CD4-positive, alpha-beta T cell treated with Interleukin-1 beta for 1 hour (primary cell): ENCODE measurements at places on chromosomes 2 and 18.

GRCh38 chr18:48687346-48688042 lies 148.7 kb downstream of the CTIF start:
- DNase-seq, result no peak

DNA sequence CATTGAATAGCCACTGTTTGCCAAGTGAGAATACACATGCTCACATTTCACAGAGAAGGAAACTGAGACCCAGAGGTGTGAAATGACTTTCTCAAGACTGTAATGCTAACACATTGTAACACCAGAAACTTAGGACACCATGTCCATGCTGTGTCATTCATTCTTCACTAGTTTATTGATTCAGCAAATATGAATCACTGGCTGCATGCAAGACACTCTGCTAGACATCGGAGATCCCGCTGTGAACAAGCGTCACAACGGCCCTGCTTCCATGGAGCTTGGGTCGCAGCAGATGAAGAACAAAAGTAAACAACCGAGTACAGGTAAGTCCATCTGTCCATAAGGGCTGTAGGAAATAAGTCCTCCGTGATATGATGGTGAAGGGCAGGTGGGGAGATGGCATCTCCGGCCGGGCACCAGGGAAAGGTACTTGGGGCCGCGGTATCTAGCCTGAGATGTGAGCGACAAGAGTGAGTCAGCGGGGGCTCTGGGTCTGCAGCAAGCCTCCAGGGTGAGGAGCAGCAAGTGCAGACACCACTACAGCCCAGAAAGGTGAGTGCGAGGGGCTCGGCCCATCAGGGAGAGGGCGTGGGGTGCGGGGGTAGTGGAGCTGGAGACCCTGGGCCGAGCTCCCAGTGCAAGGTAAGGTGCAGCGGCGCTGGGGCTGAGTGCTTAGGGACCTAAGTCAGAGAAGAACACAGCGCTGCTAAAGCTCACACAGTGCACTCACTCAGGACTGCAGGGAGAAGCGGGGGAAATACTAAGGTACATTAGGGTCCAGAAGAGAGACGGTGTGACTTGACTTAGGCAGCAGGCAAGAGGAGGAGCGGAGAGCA lies 391.2 kb downstream of the FBXO15 start:
- no peak for DNase-seq

DNA sequence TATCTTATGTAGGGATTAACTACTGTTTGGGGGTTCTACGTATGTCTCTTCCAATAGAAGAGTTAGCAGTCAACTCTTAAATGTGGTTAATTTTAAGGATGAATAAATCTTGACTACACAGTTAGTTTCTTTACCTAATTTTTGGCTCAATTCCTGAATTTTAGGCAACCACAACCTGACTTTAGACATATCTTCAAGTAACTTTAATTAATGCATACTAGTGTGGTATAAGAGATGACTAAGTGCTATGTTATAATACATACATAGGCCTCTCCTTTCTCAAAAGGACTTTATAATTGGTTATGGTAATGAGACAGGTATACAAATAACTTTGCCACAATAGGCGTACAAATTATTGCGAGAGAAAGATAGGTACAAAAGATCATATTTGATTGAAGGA lies 312.0 kb downstream of the IRS1 start:
- no peak for DNase-seq

DNA sequence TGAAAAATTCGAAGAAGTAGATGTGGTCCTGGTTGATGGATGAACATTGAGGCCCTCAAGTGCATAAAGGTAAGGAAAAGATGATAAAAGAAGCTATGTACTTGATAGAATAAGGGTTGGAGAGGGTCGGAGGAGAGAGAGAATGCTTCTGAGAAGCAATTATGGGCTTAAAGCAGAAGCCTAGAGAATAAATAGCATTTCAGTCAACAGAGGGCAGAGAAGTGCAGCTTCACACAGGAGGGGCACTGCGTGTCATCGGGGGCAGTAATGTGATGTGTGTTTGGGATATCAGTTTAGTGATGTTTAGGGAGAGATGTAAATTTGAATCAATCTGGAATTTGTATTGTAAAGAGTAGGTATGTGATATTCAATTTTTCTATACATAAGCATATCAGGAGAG lies 334.5 kb downstream of the PIK3C3 start:
- no peak for DNase-seq

DNA sequence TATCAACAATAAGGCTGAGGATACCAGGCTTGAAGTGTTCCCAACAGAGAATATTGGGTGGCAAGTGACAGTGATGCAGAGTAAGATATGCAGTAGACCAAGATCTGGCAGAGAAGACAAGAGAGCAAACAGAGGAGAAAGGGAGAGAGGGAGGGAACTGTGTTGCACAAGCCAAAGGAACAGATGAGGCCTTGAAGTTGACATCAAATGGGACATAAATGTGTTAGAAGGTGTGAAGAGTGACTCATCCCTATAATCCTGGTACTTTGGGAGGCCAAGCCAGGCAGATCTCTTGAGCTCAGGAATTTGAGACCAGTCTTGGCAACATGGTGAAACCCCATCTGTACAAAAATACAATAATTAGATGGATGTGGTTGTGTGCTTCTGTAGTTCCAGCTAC lies 342.9 kb downstream of the PARD3B start:
- no peak for DNase-seq

DNA sequence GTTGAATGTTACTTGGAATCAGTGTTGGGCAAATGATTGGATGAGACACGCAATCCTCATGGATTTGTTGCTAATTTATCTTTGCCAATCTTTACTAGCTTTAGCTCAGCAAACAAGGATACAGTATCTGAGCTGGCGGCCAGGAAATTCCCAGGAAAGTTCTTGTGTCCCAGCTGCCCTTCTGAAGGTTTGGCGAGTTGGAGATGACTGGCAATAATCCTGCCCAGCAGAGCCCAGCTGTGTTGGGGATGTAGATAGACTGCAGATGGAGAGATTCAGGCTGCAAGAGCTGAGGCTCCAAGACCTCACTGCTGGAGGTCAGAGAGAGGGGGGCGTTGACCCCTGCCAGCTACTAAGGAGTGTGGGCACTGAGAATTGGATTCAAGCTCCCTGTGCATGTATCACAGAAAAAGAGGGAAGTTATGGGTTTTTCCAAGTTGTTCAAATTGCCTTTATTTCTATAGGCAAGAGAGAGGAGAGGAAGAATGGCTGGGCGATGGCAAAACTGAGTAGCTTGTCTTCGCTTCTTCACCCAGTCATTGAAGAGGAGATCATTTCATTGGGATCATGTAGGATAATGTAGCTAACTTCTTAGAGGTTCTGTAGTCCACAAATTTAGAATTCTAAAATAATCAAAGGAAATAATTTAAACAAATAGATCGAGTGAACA lies 506.8 kb upstream of the LRATD1 start:
- no peak for DNase-seq

DNA sequence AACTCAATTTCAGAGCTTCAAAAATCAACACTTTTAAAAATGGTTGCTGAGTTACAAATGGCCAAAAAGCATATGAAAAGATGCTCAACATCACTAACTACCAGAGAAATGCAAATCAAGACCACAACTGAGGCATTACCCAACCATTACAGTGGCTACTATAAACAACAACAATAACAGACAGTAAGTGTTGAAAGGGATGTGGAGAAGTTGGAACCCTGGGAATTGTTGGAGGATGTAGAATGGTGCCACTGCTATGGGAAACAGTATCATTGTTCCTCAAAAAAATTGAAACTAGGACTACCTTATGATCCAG lies 173.3 kb upstream of the SPRED2 start:
- no peak for DNase-seq

GRCh38 chr2:179024445-179024844 lies 25.5 kb downstream of the CCDC141 start:
- DNase-seq, result no peak

- no peak for DNase-seq
These were observed 62.1 kb upstream of the THSD7B start for GRCh38 chr2:136703214-136703613.

DNA sequence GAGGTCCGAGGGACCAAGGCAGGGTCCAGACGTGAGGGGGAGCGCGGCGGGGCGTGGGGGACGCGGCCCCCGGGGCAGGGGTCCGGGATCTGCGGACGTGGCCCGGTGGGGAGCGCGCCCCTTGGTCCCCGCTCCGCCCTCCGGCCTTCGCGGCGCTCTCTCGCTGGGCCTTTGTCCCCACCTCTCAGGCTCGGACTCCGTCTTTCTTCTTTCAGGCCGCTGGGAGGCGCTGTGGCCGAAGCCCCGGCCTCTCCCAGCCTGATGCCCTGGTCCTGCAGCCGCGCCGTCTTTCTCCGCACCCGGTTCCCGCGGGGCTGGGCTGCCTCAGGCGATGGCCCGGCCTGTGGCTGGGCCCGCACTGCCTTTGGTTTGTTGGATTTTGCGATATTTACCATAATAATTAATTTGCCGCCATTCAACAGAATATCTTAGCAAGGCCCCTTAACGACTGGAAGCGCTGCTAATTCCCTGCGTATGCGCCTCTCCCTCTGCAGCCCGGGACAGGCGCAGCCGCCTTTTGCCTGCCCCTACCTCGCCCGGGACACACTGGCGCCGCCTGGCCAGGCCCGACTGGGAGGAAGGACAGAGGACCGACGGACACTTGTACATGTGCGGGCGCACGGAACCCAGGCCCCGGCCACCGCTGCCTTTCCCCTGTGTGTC lies 10.8 kb downstream of the SIX3 start:
- peak; percentile 17 for DNase-seq
